ENCODE measurements at places on chromosomes 12 and 14. TPM values are rescaled to one million over a fixed set of nuclear protein-coding genes. Genes with fewer than 3 reads are reported as not detected.

COCH gene
- 1.9 TPM for total RNA-seq

IAPP gene
- not detected for total RNA-seq

NOPCHAP1 gene
- 29.6 TPM for total RNA-seq

DNA sequence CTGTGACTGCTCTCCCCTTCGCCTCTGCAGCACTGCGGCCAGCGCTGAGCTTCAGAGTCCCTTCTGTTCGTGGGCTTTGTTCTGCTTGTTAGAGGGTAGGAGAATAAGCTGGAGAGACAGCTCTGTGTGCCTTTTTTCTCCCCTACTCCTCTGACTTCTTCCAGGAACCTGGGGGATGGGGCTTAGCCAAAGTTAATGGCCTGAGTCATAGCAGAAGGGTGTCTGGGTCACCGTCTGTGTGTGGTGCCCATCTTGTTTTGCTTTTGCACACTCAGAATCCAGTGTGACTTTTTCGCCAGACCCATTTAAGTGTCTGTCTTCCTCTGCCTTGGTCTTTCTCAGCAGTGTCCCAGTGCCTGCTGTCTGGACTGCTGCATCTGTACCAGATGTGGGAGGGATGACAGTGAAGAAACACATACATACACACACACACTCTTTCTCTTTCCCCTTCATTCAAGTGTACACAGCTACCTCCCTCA is 3.0 kb downstream of the KIF5A start:
- DNase-seq, result no peak

NFATC4 gene
- total RNA-seq, result not detected

DNA sequence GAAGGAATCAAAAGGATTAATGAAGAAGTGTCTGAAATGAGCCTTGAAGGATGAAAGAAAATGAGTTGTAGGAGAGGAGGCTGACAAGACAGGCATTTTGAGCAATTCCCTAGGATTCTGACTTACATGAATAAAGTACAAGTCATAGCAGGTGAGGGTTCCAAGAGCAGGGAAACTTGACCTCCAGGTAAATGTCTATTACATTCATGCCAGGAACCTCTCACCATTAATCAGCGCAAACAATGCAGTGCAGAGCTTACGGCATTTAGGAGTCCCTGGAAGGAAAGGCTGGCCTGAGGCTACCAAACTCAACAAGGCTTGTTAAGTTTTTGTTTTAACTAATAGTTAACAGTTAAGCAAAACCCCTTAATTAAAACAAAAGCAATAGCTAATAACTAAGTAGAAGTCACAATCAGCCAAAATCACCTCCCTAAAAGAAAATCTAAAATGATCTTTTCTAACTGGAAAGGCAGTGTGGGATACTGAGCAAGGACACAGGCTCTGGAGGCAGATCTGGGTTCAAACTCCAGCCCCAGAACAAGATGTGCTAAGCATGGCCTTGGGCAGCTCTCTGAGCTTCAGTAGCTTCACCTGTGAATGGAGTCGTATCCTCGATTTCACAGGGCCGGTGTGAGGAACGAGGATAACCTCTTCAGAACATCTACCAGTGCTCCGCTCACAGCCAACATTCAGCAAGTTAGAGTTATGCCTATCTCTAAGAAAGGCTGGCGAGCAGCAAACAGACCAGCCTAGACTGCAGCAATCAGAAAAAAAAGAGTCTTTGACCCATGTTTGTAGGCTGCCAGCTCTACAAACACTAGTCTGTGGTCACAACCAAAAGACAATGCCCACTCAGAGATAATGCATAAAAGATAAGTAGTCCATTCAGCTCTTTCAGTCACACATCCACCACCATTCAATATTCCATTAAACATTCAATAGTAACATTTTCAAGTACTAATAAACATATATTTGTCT is 16.9 kb downstream of the PPTC7 start:
- no peak for DNase-seq

DNA sequence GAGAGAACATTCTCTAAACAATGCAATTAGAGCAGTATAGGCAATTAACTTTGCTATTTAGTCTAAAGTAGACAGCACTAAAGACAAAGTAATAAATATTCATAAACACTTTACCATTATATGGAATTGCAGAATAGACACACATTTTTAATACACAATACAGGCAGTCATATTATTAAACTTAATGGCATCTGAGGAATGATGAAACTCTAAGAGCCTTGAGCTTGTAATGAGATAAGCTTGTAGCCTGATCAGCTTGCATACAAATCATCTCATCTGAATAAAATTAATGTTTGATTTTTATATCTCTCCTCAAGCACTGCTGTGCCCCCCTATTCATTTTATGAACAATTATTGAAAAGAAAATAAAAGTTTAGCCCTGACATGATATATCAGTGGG is 107.6 kb downstream of the MGAT4C start:
- no peak for DNase-seq

GRCh38 chr14:31457665-31458659 is 656 bp upstream of the DTD2 start:
- no peak for DNase-seq

CIROP gene
- not detected for total RNA-seq

DNA sequence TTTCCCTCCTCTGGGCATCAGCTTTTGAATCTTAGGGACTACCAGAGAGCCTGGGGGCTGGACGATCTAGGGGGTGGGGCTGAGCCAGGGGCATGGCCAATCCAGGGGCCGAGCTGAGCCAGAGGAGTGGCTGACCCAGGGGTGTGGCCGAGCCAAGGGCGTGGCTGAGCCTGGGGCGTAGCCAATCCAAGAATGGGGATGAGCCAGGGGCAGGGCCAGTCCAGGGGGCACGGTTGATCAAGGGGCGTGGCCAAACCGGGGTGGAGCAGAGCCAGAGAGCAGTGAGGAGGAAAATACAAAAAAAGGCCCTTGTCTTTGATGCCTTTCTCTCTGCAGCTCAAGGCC is 219.3 kb upstream of the NOS1 start:
- DNase-seq, result no peak

DNA sequence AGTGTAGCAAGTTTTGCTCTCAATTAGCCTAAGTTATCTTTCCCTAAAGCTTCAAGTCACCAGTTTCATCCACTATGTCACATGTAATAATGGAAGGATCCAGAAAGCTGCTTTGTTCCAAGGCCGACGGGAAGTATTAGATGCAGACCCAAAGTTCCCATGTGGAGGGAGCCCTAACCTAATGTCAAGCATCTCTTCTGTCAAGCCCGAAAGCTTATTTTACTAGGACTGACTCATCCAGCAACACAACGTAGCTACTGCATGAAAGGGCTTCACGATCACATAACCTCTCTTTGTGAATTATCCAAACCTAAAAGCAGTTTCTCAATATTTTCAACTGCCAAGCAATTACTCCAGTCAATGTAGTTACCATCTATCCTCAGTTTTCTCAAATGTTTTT is 133.4 kb downstream of the SLC6A15 start:
- DNase-seq, result no peak

FOXN4 gene
- total RNA-seq, result not detected

RASSF3 gene
- 35.8 TPM for total RNA-seq

DNA sequence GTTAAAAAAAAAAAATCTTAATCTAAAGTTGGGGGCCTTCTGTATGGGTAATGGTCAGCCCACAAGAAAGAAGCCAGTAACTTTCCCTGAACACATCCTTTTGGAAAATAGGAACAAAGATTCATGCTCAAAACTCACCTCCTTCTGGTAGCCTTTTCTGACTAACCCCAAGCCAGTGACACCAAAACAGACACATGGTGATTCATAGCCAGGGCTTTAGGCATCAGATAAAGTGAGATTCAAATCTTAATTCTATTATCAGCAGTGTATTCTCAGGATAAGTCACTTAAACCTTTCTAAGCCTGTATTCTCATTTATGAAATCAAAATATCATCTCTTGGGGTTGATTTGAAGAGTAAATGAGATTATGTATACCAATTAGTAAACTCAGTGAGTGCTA is 4.9 kb downstream of the ATP5MC2 start:
- no peak for DNase-seq

GRCh38 chr14:87084908-87085307 is 908.1 kb downstream of the GALC start:
- no peak for DNase-seq

DNA sequence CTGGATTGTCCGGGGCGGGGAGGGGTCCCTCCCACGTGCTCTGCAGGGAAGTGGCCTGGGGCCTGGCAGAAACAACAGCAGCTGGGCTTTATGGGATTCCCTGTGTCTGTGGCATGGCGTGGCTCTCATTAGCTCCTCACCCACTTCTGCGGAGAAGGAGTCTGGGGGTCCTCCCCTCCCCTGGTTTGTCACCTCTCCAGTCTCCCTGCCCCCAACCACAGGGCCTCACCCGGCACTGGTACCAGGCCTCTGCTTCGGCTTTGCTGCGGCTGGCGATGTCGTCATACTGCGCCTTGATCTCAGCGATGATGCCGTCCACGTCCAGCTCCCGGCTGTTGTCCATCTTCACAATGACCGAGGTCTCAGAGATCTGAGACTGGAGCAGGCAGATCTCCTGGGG is 6.4 kb downstream of the KRT82 start:
- DNase-seq, result no peak

APOF gene
- not detected for total RNA-seq

DNA sequence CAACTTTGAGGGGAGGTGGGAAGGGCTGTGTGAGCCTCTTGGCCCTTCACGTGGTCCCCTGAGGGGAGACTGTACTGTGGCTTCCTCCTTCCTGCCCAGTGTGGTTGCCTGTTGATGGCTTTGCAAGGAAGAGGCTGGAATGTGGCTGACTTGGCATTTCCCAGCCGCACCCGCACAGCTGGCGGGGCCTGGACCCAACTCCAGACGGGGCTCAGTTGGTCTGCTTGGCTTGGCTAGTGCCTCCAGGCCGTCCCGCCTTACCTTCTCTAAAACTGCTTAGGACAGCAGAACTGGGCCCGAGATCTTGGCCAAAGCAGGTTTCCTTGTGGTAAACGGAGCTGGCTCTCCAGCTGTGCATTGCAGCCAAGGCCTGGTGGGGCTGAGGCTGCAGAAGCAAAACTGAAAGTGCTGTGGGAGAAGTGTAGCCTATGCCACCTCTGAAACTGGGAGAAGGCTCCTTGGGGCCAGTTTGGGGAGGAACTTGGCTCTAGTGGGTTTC is 139.5 kb downstream of the SMOC1 start:
- DNase-seq, result no peak
